Brain microvascular endothelial cell (primary cell): ENCODE measurements at places on chromosomes 2 and 18.

DNA sequence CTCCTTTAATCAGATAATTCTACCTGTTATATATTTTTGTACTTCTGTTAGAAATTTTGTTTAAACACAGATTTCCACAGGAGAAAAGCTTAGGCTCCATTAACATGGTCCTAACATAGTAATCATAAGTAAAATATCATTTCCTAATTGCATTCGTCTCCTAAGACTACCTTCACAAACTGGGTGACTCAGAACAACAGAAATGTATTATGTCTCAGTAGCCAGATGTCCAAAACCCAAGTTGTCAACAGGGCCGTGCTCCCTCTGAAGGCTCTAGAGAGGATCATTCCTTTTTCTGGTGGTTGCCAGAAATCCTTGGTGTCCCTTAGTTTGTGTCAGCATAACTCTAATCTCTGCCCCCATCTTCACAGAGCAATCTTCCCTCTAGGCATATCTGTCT is 5.4 kb downstream of the FBXO15 start:
- DNase-seq = no peak

GRCh38 chr18:74529811-74530583 is 4.3 kb upstream of the CNDP1 start:
- DNase-seq = no peak

DNA sequence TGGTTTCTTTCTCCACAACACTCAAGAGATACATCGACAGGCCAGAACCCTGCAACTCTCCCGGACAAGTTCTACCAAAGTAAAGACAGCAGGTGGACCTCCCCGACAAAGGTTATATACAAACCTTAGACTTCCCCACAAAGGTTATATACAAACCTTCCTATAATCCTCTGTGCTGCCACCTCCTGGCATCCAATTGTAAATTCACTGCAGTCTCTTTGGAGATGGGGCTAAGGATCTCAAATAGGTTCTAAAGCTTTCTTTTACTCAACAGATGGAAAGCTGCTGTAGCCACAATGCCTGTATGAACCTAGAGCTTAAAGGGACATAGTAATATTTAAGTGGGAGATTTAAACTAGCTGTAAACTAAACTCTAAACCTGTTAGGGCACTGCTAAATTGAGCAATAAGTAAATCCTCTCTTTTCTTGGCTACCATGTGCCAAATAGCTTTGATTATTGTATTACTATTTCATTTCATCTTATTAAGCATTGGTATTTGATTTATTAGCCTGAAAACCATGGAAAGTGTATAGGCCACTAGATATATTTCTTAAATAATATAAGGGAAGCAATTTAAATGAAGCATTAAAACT is 9.8 kb upstream of the MREG start:
- peak; percentile 43 for DNase-seq

- DNase-seq = no peak
Measured at GRCh38 chr2:68279691-68280090, 27.4 kb upstream of the PPP3R1 start.

GRCh38 chr2:150690870-150691269 is 203.4 kb upstream of the RND3 start:
- DNase-seq = no peak

DNA sequence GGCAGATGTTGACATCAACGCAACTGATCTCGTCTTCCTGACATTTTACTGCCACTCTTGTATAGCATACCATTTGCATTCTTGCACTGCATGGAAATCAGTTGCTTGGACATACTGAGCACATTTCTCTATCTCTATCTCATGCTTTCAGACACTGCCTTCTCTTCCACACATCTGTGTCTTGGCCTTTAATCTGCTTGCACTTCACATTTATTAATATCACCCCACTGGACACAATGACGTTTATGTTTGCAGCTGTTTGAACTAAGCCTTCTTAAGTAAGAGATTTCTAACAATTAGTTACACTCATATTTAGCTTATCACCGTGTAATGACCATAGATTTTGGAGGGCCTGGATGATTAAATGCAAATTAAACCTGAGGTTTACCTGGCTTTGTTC is 229.8 kb upstream of the CDH19 start:
- DNase-seq = no peak

- DNase-seq = peak; percentile 91
Measured at GRCh38 chr2:39737661-39738060, 41.4 kb downstream of the THUMPD2 start.

GRCh38 chr18:77550625-77551024 is 301.0 kb downstream of the GALR1 start:
- DNase-seq = no peak
